CD14-positive monocyte (primary cell): ENCODE measurements at places on chromosomes 11 and 22.

DNA sequence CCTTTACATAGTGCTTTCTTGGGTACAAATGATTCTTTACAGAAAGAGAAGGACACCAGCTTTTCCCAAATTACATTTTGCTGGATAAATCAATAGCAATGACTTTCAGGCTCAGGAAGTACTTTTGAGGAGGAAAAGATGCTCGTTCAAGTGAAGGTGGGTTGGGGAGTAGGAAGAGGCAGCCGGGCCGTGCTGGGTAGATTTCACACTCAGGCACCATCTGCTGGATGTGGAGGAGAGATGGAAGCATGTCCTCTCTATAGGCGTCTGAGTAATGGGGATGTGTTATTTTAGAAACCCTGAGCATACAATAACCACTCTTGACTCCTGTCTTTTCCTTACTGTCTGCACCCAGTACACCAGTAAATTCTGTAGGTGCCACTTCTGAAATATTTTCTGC, 152.3 kb upstream of the LARGE1 start:
- no peak for DNase-seq

- DNase-seq, result no peak
Observed at GRCh38 chr11:117528097-117528721, 200.6 kb downstream of the CEP164 start.

GRCh38 chr11:10540546-10540914, 457 bp downstream of the RNF141 start:
- DNase-seq, result no peak

DNA sequence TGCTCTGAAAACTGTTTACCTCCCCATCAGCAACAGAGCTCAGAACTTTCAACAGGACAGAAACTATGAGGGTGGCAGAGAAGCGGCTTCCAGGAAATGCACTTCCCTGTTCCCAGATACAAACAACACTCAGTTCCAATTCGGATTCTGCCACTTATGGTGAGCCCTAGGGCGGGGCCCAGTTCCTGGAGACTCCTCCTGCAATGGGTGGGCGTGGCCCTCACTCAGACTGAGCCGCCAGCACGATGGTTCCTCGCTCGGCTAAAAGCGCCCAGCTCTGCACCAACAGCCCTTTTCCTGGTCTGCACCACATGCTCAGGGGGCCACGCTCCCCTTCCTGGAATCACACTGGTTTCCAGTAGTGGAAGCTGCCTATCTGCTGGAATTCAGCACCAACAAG, 314.1 kb downstream of the CTTN start:
- DNase-seq, result no peak

GRCh38 chr11:1823376-1824220, 11.2 kb upstream of the SYT8 start:
- DNase-seq, result no peak

GRCh38 chr11:34936945-34937629, 20.7 kb downstream of the PDHX start:
- DNase-seq, result no peak
